ENCODE measurements at places on chromosomes 16 and 17.
A peak's percentile ranks its signal among the peaks of the same experiment; 100 is the strongest.

- DNase-seq, result no peak
Observed at GRCh38 chr17:56723421-56723820, 110.3 kb downstream of the C17orf67 start.

DNA sequence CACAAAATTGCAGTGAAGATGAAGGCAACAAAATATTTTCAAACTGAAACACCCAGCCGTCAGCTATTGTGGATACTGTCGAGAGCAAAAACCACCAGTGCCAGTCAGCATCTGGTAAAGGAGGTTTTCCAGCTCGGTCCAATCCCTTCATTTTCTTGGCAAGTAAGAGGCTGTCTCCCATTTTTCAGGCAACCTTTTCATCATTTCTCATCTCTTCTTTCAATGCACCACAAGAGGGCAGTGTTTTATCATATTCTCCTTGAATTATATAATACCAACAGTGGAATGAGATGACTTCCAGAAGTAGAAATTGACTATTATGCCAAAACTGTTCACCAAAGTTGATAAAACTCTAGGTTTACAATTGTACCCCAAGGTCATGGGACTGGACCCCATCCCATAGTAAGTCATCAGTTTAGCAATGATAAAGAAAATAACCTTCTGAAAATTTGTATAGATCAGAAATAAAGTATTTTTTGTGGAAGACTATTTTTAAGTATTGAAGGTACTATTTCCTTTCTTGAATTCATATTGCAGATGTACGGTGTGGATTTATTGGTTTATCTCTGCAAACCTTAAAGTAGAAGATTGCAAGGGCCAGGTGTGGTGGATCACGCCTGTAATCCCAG is 16.8 kb downstream of the NQO1 start:
- DNase-seq, result peak; percentile 72

- DNase-seq, result no peak
Observed at GRCh38 chr17:51133365-51133764, 12.7 kb upstream of the SPAG9 start.

- peak; percentile 84 for DNase-seq
Observed at GRCh38 chr16:21599122-21600030, at the start of gene METTL9. Gene METTL9, plus strand, starts transcription at chr16:21599577. Its CDS starts 157 bp downstream, at chr16:21599734.

DNA sequence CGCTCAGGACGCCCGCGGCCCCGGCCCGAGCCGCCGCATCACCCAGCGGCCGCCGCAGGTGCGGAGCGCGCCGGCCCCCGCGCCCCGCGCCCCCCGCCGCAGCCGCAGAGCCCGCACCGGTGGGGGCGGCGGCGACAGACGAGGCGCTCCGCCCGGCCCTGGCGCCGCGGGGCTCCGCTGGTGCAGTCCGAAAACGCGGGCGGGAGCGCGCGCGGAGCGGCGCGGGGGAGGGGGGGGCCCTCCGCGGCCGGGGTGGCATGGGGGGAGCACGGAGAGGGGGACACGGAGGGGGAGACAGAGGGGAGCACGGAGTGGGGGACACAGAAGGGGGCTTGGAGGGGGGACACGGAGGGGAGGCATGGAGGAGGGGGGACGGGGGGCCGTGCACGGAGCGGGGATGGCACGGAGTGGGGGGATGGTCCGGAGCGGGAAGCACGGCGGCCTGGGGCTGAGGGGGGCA is at the start of gene AATK:
TSS of gene AATK (minus strand) at position 189 of the 460 bp plus-strand sequence. CDS start 229 bp downstream, outside the sequence.
- DNase-seq, result no peak

GRCh38 chr17:9241371-9241712 is 220.0 kb downstream of the NTN1 start:
- no peak for DNase-seq
